ENCODE measurements at places on chromosomes 7 and 10.

- no peak for DNase-seq
These were observed 668.0 kb upstream of the MBL2 start for GRCh38 chr10:53440601-53441000.

DNA sequence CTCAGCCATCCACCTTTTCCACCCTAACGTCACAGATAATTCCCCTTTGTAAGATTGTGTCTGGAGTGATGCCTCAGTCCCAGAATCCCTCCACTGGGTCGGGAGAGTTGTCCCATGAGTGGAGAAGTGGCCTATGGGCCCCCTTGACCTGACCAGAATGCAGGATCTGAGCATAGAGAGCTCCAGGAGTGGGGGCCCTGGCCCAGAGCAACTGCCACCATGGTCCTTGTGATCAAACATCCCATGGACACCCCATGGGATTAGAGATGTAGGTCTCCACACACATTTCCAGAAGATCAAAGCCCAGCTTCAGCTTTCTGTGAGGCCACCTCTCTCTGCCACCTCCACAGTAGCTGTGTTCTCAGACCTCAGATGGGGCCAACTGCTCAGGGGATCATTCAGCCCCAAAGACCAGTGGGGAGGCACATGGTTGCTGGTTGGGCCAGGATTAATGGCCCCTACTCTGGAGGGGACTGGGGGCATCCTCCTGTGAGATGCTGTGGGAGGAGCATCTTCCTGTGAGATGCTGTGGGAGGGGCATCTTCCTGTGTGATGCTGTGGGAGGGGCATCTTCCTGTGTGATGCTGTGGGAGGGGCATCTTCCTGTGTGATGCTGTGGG lies 28.5 kb upstream of the DPYSL4 start:
- no peak for DNase-seq

- no peak for DNase-seq
These were observed 276.4 kb upstream of the MKLN1 start for GRCh38 chr7:131051304-131051703.

GRCh38 chr10:113038183-113038582 lies 88.1 kb downstream of the TCF7L2 start:
- no peak for DNase-seq

DNA sequence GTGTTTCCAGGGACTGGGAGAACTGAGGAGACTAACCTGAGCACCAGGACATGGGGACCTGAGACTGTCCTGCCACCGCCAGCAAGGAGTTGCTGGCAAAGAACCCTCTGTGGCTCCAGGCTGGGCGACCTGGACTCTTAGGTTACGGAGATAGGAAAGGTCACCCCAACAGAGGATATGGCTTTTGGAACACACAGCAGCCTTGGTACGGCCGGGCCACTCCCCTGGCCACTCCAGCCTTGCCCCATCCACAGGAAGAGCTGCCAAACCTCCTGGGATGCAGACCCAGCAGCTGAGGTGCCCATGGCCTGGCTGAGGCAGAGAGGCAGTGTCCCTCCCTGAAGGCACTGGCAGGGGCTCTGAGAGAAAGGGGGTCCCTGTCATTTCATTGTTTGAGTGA lies 137.8 kb downstream of the OAT start:
- no peak for DNase-seq

- DNase-seq = no peak
These were observed 226.0 kb downstream of the BBS9 start for GRCh38 chr7:33355386-33355785.

- no peak for DNase-seq
These were observed 534.7 kb downstream of the NRG3 start for GRCh38 chr10:82409671-82410070.

- DNase-seq = no peak
These were observed 27.1 kb downstream of the LMTK2 start for GRCh38 chr7:98133621-98134303.

- no peak for DNase-seq
These were observed 164.3 kb upstream of the SVIL start for GRCh38 chr10:29798921-29799690.

GRCh38 chr10:126599949-126600682 lies 70.4 kb downstream of the C10orf90 start:
- DNase-seq = no peak

DNA sequence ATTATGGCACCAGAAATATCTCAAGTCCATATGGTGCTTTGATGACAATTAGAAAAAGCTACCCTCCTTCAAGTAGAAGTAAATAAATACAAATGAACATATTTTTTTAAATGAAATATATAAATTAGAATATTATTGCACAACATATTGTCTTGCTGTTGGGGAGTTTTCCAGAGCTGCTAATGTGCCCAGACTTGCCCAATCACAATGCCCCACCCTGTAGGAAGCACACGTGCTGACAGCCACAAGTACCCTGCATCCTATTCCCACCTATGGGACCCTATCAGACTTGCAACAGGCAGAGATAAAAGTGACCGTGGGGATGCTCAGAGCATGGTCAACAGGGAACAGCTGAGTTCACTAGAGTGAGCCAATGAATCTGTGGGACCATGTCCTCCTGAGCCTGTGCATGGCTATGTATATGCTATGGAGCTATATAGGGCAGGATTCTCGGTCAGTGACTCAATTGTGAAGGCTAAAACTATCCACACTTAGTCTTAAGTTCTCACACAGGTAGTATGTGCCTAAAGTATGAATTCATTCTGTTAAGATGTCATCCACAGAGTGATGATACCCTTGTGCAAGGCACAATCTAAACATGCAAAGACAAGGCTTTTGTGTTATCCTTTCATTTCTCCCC lies 336.0 kb downstream of the HGF start:
- no peak for DNase-seq

DNA sequence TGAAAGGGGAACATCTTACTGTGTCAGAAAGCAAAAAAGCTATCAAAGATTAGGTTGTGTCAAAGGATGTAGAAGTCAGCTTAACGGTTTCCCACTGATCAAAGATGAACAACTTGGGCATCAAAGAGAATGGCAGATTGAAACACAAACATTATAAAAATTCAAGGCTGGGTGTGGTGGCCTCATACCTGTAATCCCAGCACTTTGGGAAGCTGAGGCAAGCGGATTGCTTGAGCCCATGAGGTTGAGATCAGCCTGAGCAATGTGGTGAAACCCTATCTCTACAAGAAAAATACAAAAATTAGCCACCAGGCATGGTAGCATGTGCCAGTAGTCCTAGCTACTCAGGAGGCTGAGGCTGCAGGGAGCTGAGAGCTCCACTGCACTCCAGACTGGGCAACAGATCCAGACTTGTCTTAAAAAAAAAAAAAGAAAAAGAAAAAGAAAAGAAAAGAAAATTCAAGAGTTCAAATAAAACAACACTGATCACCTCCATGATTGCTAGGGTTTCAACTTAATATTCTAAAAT lies 34.5 kb downstream of the RTKN2 start:
- no peak for DNase-seq

GRCh38 chr10:70337201-70337651 lies 45.2 kb downstream of the LRRC20 start:
- no peak for DNase-seq

- no peak for DNase-seq
These were observed 80.0 kb upstream of the PRKAR2B start for GRCh38 chr7:106964466-106964865.

Measured in activated CD4-positive, alpha-beta T cell treated with anti-CD3 and anti-CD28 coated beads for 1 hour (primary cell).